Cardiac muscle cell (in vitro differentiated cells and primary cell): ENCODE measurements at places on chromosomes 11 and 22. TPM values are rescaled to one million over a fixed set of nuclear protein-coding genes. Genes with fewer than 3 reads are reported as not detected.

The HTR3B gene
- not detected in 2 replicates for total RNA-seq

The SPTBN2 gene
- 23.1 and 27.4 TPM in 2 replicates for total RNA-seq

DNA sequence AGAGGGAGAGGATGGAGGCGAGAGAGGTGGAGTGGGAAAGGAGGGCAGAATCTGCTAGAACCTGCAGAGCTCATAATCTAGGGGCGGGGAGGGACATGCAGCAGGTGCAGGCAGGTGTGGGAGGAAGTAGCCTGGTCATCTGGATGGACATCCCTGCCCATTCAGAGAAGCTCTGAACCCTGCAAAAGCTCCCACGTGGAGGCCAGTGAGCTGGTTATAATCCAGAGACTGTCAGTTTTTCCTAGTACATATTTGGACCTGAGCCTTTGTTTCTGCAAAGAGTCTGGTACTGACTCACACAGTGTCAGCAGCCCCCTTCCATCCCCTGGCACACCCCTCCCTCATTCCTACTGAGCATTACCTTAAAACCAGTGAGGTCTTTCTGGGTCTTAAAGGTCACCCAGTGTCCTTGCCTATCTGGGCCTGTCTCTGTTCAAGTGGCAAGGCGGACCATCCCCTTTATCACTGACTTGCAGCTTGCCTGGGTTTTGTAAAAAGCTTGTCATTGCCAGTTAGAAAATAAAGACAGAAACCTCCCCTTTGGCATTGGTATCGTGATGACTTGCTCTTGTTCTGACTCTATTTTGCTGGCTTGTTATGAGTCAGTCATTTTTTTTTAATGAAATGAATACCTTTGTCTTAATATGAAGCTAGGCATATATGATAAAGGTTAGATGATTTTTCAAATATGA is 26.1 kb downstream of the PTPRJ start:
- H3K27ac ChIP-seq: peak overlapping the region; percentile 76
- H3K36me3 ChIP-seq: no peaks in the 10 kb centered on the region
- peaks cover 52% of the 10 kb centered on the region for H3K4me1 ChIP-seq
- no peak overlapping the region for H3K4me3 ChIP-seq
- DNase-seq: no peak
- no peaks in the 10 kb centered on the region for H3K27me3 ChIP-seq

DNA sequence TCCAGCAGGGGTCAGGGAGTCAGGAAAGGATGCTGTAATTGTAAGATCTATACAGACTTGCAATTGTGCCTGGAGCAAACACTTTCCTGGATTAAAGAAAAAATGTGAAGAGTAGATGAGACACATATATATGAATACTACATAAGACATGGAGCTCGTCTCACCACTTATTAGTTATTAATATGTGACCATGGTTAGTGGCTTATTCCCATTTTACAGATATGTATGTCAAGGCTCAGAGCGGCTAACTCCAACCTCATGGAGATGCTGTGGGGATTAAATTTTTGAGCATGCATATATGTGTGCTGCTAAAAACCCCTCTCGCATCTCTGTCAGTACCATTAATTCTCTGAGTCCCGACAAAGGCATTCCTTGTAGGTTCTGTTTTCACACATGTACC is 125.7 kb downstream of the SLC1A2 start:
- no peak overlapping the region for H3K27ac ChIP-seq
- H3K36me3 ChIP-seq: no peaks in the 10 kb centered on the region
- H3K4me1 ChIP-seq: no peaks in the 10 kb centered on the region
- H3K4me3 ChIP-seq: no peak overlapping the region
- H3K27me3 ChIP-seq: no peaks in the 10 kb centered on the region
- DNase-seq: no peak

DNA sequence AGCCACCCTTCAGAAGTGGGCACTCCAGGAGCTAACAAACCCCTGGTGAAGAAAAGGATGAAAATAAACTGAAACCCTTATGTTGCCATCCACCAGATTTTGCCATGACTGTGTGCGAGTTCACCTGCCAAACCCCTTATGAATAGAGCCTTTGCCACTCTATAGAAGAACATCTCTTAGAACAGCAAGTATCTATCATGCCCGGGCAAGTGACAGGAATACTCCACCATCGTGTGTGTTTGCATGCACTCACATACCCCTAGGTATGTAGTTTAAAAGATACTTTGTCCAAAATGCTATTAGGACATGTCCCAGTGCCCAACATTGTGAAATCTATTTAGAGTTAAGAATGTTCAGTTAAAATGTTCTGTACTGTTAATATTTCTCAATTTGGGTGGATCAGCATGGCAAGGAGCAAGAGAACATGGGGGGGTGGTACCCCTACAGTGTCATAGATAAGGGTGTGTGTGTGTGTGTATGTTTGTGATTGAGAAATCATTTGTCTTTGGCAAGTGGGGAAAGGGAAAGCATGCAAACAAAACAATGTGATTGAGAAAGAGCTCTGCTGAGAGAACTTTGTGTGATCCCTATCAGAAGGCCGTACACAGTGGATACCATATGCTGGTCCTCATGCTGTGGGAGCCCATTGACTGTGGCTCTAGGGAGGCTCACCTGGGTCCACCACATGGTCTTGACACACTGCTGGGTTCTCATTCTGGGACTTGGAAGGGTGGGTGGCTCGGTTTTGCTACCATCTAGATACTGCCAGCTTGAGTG is 94.9 kb downstream of the ZBTB16 start:
- H3K36me3 ChIP-seq: no peaks in the 10 kb centered on the region
- DNase-seq: no peak
- H3K4me3 ChIP-seq: no peak overlapping the region
- no peak overlapping the region for H3K27ac ChIP-seq
- peaks cover 9% of the 10 kb centered on the region for H3K4me1 ChIP-seq

DNA sequence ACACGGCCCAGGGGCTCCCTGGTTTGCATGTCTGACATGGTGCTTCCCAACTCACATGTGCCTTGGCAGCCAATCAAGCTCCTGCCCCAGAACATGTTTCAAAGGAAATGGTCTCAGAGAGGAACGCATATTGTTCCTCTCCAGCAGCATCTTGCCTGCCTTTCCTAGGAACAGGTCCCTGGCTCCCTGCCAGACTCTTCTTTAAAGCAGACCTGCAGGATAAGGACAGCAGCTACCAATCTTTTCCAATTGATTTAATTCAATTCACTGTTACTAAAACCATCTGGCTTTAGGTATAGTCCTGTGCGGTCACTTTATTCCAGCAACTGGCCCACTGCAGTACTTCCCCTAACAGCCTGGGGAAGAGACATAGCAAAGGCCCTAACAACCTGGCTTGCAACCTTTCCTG is 79.9 kb downstream of the AMBRA1 start:
- H3K36me3 ChIP-seq: no peaks in the 10 kb centered on the region
- H3K4me3 ChIP-seq: no peak overlapping the region
- peak; percentile 57 for DNase-seq
- H3K27ac ChIP-seq: peak overlapping the region; percentile 47
- no peaks in the 10 kb centered on the region for H3K27me3 ChIP-seq

DNA sequence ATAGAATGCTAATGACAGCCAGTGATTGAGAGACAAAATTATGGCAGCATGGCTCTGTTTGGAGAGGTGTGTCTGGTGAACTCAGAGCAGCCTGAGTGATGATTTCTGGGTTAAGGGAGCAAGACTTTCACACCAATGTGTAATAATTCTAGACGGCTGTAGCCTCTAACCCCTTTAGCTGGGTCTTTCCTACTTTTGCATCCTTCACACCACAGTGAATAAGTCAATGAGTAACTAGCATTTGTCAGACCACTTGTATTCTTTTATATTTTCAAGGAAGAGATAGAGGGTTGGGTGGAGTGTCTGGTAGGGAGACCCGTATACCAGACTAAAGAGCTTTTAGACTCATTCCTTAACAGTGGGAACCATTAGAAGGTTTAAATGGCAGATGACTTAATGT is 50.4 kb downstream of the ATXN10 start:
- no peak overlapping the region for H3K4me3 ChIP-seq
- H3K27me3 ChIP-seq: no peaks in the 10 kb centered on the region
- H3K4me1 ChIP-seq: no peaks in the 10 kb centered on the region
- H3K27ac ChIP-seq: no peak overlapping the region
- DNase-seq: no peak

DNA sequence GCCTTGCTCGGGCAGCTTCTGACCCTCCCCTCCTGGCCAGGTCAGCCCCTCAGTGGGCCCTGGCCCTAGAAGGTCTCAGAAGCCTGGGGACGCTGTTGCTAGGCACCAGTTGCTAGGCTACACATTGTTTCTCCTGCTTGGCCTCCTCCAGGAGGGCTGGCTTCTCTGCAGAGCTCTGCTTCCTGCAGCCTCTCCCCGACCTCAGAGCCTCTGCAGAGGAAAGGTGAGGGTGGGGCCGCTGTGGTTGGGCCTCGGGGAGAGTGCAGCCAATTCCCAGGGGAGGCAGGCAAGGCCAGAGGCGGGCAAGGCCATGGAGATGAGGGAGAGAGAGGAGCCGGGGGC is 27.6 kb upstream of the LRRC10B start:
- no peaks in the 10 kb centered on the region for H3K36me3 ChIP-seq
- peak; percentile 89 for DNase-seq
- no peak overlapping the region for H3K4me3 ChIP-seq
- H3K4me1 ChIP-seq: peaks cover 5% of the 10 kb centered on the region

DNA sequence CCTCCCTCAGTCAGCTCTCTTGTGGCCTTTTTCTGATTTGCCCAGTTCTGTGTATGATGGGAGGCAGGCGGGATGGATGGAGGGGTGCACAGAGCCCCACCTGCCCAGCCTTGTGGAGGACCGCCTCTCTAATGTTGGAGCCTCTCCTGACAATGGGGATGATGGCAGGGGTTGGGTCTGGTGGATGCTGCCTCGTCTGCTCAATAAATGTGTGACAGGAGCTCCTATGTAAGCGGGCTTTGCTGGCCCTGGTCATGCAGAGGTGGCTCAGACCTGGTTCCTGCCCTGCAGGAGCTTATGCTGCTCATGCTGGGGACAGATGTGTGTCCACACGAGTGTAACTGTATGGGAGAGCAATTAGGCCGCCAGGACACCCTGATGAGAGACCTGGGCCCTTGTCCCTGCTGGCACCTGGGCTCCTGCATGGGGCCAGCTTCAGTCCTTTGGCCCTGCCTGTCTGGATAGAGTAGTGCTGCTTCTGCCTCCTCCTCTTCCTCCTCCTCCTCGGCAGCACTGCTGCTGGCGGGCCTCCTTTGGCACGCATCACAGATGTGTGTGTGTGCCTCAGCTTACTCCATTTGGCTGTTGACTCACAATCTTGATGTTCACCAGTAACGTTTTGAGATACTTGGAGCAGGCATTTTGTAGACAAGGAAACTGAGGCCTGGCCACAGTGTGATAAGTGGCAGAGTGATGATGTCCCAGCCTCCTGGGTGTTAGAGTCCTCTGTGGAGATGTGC is 131.0 kb downstream of the TBC1D22A start:
- H3K4me3 ChIP-seq: no peak overlapping the region
- DNase-seq: no peak
- no peaks in the 10 kb centered on the region for H3K4me1 ChIP-seq
- H3K27ac ChIP-seq: no peak overlapping the region
- H3K27me3 ChIP-seq: no peaks in the 10 kb centered on the region
